Hippocampal formation (tissue), 2 donors: ENCODE measurements at places on chromosomes 6 and 20.
A peak's percentile ranks its signal among the peaks of the same experiment; 100 is the strongest.

DNA sequence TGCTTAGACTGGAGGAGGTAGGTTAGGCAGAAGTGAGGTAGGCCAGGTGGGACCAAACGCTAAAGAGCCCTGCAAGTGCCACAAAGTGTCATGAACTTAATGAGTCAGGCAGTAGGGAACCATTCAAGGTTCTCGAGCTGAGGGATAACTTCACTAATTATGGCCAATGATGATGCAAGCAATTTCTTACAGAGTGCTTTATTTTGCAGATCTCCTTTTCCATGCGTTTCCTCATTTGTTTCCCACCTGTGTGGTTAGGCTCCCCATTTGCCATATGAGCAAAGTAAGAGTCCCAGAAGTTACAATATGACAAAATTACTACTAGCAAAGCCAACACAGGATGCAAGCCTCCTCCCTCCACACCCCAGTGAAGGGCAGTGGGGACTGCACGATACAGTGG, 36.5 kb upstream of the PSMF1 start:
- no peak for DNase-seq

DNA sequence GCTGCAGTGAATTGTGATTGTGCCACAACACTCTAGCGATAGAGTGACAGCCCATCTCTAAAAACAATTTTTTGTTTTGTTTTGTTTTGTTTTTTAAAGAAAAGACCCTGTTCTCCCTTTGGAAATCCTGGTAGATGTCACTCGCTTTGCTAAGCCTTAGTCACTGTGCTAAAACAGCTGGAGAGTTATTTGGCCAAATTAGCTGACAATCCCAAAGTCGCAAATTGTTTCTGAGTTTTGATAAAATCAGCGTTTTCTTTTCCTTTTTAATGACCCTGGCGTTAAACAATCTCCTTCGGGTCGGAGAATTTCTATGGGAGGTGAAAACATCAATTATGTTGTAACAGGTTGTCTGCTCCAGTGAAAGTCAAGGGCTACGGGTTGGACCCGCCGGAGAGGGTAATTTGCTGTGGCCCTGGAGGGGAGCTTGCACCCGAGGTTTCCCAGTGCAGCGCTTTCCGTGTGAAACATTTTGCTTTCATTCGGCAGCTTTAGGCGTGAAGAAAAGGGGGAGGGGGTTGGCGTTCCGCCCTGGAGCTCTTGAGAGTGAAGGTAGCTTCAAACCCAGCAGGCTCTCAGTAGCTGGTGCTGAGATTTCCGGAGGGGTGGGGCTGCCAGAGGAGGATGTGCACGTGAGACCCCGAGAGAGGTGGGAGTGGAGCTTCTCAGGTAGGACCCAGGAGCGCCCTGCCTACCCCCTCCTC, 296.6 kb downstream of the PHACTR1 start:
- DNase-seq: peak; percentile 9

- DNase-seq: no peak
These were observed 369.6 kb downstream of the TENT5A start for GRCh38 chr6:81382852-81383251.

DNA sequence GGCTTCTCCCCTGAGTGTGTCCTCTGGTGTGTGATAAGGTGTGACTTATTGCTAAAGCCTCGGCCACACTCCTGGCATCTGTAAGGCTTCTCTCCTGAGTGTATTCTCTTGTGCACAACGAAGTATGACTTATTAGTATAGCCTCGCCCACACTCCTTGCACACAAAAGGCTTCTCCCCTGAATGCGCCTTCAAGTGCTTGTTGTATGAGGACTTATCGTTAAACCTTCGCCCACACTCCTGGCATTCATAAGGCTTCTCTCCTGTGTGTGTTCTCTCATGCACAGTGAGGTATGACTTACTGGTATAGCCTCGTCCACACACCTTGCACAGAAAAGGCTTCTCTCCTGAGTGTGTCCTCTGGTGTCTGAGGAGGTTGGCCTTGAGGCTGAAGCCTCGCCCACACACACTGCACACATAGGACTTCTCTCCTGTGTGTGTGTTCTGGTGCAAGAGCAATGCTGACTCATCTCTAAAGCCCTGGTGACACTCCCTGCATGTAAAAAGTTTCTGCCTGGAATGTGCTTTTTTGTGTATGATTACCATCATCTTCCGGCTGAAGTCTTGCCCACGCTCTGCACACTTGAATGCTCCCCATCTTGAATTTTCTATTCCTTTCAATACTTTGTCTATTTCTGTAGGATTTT, 20.4 kb downstream of the ZNF337 start:
- DNase-seq: no peak

DNA sequence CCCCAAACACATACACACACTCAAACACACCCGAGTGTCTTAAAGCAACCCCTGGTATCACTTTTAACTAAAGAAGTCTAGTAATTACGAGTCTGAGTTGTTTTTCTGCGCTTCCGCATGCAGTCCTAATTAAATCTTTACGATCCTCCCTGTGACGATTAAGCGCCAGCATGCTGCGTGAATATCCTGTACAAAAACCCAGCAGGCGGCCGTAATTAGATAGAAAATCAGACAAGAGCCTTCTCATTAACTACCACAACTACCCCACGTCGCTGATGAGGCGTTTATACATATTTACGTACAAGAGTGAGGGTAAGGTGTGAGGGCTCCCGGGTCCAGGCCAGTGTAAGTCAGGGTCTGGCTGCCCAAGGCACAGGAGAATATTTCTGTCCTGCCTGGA, 8.1 kb downstream of the TFAP2B start:
- DNase-seq: no peak

GRCh38 chr6:14117158-14118090, at the start of gene CD83:
CD83 (plus strand) TSS chr6:14117772; CDS start chr6:14117812, 40 bp downstream.
- peak; percentile 25 for DNase-seq

DNA sequence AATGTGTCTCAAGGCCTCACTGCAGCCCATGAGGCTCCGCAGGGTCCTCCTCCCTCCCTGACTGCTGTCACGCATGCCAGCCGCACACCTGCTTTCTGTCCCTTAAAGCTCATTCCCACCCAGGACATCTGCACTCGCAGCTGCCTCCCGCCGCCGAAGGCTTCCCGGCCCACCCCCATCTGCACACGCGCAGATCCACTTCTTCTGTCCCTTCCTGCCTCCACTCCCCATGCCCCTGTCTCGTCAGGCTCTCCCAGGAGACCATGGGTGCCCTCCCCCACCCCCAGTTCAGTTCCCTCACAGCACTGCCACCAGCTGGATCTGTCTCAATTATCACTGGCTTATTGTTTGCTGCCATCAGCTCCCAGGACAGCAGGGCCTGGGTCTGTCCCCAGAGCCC, 63.0 kb downstream of the RIPOR3 start:
- DNase-seq: no peak

- no peak for DNase-seq
These were observed 45.3 kb downstream of the PRR18 start for GRCh38 chr6:166262743-166263515.

DNA sequence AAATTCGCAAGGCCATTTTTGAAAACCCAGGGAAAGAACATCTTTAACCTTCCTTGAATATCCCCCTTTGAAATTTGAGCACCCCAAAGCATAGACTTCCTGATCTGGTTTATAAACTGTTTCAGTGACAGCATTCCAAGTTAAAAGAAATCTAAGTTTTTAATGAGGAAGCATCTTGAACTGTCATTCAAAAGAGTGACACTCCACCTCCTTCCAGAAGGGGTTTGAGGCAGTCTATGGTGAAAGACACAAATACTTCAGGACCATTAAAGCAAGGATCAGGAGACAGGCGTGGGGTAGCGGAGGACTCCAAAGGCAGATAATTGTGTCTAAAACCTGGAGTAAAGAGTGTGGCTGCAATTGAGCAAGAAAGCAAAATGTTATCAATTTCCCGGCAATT, 691 bp downstream of the GHRH start:
- no peak for DNase-seq

DNA sequence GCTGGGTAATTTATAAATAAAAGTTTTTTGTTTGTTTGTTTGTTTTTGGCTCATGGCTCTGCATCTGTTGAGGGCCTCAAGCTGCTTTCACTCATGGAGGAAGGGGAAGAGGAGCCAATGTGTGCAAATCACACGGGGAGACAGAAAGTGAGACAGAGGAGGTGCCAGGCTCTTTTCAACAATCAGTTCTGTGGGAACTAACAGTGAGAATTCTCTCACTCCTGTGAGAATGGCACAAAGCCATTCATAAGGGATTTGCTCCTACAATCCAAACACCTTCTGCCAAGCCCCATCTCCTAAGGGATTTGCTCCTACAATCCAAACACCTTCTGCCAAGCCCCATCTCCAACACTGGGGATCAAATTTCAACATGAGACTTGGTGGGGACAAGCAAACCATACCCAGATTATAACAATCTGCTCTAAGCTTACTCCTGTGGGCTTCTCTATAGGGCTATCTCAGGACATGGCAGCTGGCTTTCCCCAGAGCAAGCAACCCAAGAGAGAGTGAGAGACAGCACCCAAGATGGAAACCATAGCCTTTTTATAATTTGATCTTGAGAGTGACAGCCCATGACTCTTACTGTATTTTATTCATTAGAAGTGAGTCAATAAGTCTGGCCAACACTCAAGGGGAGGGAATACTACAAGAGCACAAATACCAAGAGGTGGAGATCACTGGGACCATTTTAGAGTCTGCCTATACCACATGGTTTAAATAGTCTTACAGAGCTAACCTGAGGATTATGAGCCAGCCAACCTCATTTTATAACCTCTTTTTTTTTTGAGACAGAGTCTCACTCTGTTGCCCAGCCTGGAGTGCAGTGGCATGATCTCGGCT, 22.8 kb upstream of the LRRC1 start:
- DNase-seq: no peak

GRCh38 chr6:46921059-46921458, 679 bp downstream of the ADGRF5 start:
- no peak for DNase-seq

DNA sequence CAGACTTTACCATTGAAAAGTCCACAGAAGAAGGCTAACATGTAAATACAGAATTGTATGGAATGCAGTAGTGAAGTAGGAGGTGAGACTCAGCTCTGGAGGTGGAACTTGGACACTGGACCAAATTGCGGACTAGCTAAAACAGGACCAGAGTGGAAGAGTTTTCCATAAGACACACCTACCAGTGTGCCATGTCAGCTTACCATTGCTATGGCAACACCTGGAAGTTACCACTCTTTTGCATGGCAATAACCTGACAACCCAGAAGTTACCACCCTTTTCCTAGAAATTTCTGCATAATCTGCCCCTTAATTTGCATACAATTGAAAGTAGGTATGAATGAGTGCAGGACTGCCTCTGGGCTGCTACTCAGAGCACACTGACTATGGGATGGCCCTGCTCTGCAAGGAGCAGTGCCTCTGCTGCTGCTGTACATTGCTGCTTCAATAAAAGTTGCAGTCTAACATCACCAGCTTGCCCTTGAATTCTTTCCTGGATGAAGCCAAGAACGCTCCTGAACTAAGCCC, 569.6 kb upstream of the FLRT3 start:
- DNase-seq: no peak

- DNase-seq: no peak
These were observed 264.1 kb downstream of the CDC5L start for GRCh38 chr6:44651604-44652003.

- DNase-seq: no peak
These were observed 8.8 kb upstream of the FAM8A1 start for GRCh38 chr6:17591287-17591686.

DNA sequence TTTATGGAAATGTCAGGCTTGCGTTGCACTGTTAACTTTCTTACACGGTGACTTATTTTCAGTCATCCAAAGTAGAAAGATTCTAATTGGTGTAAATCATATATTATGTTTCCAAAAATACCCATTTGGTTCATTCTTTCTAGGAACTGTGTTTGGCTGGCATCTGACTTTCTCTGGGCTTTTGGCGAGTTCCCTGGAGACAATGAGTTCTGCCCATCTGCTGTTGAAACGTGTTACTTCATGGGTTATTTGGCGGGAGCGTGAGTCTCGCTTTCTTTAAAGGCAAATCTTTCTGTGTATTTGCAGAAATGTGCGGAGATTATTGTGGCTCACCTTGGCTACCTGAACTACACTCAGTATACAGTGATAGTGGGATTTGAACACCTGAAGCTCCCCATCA, 29.5 kb downstream of the TMEM181 start:
- DNase-seq: no peak

- DNase-seq: no peak
These were observed 333.9 kb upstream of the SOX4 start for GRCh38 chr6:21259660-21260059.

GRCh38 chr6:137875606-137876005, 8.5 kb downstream of the TNFAIP3 start:
- DNase-seq: no peak

DNA sequence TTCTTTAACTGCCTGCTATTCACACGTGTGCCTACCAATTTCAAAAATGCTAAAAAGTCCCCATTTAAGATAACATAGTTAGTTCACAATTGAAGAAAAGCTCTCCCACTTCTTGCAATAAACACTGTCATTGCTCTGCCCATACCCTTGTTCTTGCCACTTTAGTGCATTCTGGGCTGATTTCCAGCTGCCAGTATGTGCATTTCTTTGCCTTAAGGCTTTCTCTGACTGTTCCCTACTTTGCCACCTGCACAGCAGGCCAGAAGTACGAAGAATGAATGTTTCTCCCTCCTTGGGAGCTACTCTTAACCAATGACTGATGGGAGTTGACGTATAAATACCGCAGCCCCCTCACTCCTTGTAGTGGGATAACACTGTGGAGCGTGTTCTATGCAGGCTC, 16.0 kb upstream of the ATRN start:
- no peak for DNase-seq

DNA sequence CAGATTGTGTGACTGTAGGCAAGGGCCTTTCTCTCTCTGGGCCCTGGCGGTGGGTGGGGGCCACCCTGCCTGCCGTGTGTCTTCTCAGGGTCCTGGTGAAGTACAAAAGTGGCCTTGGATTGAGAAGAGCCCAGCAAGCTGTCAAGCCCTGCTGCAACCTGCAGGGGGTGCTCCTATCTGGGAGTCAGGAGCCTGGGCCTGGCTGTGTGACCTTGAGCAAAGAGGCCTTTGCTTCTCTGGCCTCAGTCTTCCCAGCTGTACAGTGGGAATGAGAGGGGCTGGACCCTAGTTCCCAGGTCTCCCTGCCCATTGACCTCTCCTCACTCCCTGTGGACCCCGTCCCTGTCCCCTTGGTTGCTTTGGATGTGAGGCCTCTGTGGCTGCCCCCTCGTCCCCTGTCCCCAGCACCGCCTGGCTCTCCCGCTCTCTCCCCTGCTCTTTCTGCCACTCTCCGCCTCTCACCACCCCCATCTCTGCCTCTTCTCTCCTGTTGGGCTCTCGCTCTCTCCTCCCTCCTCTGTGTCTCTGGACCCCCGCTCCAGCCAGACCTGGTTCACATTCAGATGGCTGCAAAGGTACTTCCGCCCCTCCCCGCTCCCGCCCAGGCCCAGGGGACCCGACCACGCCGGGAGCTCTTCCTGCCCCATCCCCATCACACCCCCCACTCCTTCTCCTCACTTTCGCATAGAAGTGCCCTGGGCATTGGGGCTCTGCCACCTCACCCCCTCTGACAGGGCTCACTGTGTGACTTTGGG, 46.7 kb downstream of the SRC start:
- no peak for DNase-seq
